ENCODE measurements at places on chromosomes 5 and 9.

- peaks cover 11% of the 10 kb centered on the region for H3K27me3 ChIP-seq
- H3K27ac ChIP-seq, result no peak overlapping the region
- H3K4me1 ChIP-seq, result no peaks in the 10 kb centered on the region
- no peak overlapping the region for H3K4me3 ChIP-seq
Observed at GRCh38 chr5:168324859-168325630, 33.6 kb downstream of the WWC1 start.

DNA sequence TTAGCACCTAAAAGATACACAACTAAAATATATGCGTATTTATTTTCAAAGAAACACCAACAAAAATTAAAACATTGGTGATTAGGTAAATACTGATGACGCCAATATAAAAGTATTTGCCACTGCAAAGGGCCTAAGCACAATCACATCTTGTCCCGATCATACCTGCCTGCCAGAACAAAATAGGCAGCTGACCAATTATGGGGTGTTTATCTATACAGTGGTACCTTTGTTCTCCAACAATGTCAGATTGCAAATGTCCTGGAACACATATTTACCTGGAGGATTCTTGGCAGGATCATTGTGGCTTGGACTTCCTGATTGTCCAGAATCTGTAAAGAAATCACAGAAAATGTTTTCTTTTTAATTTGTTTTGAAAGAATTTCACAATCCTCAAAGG is 134.5 kb downstream of the NFIB start:
- H3K27ac ChIP-seq, result no peak overlapping the region
- no peak for DNase-seq
- no peak overlapping the region for H3K4me3 ChIP-seq
- no peaks in the 10 kb centered on the region for H3K27me3 ChIP-seq

GRCh38 chr9:35549441-35549840 is 55.6 kb upstream of the TESK1 start:
- no peak overlapping the region for H3K27ac ChIP-seq
- no peaks in the 10 kb centered on the region for H3K4me1 ChIP-seq
- no peaks in the 10 kb centered on the region for H3K36me3 ChIP-seq
- H3K4me3 ChIP-seq, result no peak overlapping the region
- peaks cover 20% of the 10 kb centered on the region for H3K27me3 ChIP-seq

GRCh38 chr5:170131235-170131634 is 25.5 kb downstream of the FOXI1 start:
- H3K4me3 ChIP-seq, result no peak overlapping the region
- no peak for DNase-seq

Measured in T-cell (primary cell).